ENCODE measurements at places on chromosomes 11 and 22. TPM values are rescaled to one million over a fixed set of nuclear protein-coding genes. Genes with fewer than 3 reads are reported as not detected.

DNA sequence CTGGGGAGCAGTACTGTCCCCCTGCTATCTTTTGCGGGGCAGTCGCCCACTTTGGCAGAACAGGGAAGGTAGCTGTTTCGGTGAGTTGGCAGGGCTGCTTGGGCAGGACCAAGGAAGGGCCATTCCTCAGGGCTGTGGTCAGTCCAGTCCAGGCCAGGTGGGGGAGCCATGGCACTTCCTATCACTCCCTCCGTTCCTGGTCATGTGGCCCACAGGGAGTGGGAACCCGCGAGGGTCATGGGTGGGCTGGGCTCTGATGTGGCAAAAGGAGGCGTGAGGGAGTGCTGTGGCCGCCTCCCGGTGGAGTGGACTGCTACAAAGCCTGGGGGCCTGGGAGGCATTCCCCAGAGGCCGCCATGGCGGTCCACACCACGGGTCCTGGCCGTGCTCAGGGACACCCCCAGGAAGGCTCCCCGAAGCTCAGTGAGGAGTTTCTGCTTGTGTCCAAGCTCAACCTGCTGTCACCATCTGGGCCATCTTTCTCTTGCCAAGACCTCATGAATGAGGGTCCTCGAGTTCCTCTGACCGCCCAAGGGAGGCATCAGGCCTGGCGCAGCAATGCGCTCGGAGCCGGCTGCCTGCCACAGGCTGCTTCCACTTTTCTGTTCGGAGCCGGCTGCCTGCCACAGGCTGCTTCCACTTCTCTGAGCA lies 11.9 kb downstream of the CHID1 start:
- no peak for DNase-seq

The RIBC2 gene
- 9.3 TPM for total RNA-seq

DNA sequence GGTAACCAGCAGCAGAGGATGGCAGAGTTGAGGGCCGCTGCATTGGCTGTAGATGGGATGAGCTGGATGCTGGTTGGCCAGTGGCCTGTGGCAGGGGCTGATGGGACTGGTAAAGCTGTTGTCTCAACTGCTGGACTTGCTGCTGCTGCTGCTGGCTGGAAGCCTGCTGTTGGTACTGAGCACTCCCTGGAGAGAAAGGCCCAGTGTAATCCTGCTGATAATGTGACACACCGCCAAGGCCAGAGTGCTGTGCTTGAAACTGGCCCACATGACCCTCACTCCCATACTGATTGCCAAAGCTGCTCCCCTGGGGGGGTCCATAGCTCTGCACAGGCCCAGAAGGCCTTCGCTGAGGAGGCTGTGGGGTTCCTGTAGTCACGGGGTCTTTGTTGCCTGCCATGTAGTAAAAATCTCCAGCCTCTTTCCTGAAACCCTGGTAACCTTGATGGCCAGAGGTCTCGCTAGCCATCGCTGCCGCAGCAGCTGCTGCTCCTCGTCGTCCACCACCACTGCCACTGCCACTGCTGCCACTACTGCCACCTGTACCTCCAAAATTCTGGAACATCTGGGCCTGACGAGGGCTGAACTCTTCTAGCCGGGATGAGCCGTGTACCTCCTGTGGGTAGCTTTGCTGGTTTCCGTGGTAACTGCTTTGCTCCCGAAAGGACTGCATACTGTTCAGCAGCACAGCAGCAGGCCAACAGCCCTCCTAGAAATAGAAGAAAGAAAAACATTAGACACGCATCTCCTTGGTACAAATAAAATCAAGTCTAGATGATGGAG lies 55.6 kb downstream of the TCF20 start:
- peak; percentile 84 for DNase-seq

- no peak for DNase-seq
These were observed 8.3 kb downstream of the IGLL5 start for GRCh38 chr22:22895776-22896445.

- peak; percentile 85 for DNase-seq
These were observed 191.0 kb downstream of the NAV2 start for GRCh38 chr11:19903620-19904069.

- DNase-seq, result no peak
These were observed 12.9 kb downstream of the RNF141 start for GRCh38 chr11:10528121-10528520.

The GGTLC2 gene
- total RNA-seq, result not detected

DNA sequence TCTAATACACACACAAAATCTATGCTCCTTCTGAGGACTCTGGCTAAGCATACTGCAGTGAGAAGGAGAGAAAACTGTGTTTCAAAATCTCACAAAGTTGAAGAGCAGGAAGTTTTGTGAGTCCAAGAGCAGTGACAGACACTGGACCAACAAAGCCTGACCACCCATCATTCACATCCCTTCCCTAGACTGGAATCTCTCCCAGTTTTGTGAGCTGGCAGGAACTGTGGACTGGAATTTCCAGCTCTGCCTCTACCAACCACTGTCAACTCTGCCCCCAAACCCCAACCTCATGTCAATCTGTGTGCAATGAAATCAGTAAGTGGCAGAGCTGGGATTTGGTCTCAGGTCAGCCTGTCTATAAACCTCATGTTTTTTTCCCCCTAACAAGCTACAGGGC lies 112.6 kb downstream of the ARL14EP start:
- no peak for DNase-seq

DNA sequence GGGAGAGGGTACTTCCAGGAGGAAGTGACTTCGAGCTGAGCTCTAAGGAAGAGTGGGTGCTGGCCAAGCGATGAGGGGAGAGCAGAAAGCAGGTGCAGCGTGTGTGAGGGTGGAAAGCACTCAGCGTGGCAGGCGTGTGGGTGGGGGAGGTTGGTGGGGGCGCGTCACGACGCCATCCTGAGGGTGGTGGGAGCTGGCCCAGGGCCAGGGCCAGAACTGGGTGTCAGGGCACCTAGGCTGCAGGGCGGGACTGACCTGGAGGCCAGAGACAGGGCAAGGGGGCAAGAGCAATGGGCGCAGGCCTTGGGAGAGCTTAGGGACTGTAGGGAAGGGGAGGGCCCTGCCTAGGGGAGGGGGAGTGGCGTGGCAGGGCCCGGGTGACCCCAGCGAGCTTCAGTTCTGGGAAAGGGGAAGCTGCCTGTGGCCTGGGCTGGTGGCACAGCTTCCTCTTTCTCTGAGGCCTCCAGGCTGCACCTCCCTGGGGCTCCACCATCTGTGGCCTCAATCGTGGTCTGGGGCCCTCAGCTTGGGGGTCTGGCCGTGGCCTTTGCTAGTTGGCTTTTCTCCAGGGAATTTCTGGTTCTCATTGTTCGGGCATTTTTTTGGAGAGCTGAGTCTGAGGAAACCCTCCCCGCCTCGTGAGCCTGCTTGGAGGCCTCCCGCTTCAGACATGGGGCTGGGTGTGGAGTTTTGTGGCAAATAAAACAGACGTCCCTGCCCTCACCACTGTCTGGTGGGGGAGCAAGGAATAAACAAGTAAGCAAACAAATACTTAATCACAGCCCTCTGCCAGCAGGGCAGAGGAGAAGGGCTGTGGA lies 8.9 kb downstream of the RELT start:
- no peak for DNase-seq

The ACCS gene
- total RNA-seq, result 28.1 TPM

The PLAAT3 gene
- total RNA-seq, result 43.5 TPM

The SSH3 gene
- total RNA-seq, result 7.1 TPM

GRCh38 chr11:69909561-69910518 lies 90.6 kb upstream of the FGF3 start:
- DNase-seq, result peak; percentile 55

GRCh38 chr11:9821008-9821752 lies 157.3 kb downstream of the SWAP70 start:
- DNase-seq, result no peak

DNA sequence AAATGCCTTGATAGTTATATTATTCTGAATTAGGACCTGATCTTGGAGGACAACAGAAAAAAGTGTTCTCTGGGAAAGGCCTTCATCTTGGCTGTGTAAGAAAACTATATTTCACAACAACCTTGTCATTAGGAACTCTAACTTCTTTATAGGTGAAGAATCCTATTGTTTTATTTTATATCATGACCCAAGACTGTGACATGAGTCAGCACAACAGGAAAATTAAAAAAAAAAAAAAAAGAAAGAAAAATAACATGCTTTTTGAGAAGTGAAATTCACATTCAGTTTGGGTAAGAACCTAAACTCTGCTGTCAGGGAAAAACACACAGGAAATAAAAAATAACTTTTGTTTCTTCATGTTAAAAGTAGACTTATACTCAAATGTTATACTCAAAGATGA lies 11.7 kb upstream of the FOLR2 start:
- DNase-seq, result no peak

- DNase-seq, result no peak
These were observed 5.6 kb upstream of the KIAA0930 start for GRCh38 chr22:45246060-45246985.

DNA sequence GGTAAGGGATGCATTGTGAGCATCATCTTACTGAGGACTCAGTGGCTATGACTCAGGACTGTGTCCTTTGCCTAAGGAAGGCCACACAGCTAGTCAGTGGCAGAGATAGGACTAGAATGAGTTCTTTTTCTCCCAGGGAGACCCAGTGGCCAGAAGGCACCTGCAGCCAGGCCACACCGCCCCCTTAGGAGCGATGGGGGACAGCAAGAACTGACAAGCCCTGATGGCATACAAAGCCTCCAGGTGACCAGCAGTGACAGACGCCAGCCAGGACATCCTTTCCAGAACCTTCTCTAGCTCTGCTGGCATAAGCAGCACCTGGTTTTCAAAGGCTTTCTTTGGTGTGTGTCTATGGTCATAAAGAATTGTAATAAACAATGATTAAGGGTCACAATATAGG lies 240.1 kb downstream of the ST3GAL4 start:
- no peak for DNase-seq

DNA sequence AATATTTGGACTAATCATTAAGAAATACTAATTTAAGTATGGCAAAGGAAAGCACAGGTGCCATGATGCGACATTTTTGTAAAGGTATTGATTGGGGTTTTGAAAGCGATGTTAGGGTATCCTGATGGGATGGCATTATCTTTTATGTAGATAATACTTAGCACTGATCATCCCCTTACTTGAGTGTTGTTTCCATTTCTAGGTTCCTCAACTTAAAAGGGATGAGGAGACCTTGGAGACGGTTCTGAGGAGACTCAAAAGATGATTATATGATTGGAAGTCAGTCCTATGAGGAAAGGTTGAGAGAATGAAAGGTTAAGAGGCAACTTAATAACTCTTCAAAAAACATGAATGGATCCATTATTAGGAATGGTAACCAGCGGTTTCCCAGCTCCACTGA lies 11.1 kb downstream of the KMT2A start:
- no peak for DNase-seq

GRCh38 chr11:82718307-82718706 lies 15.4 kb downstream of the FAM181B start:
- peak; percentile 68 for DNase-seq
